Kasumi-1 (cell line): ENCODE measurements at places on chromosomes 1 and 21.

GRCh38 chr1:212618466-212619210, 10.1 kb downstream of the ATF3 start:
- no peak for DNase-seq

DNA sequence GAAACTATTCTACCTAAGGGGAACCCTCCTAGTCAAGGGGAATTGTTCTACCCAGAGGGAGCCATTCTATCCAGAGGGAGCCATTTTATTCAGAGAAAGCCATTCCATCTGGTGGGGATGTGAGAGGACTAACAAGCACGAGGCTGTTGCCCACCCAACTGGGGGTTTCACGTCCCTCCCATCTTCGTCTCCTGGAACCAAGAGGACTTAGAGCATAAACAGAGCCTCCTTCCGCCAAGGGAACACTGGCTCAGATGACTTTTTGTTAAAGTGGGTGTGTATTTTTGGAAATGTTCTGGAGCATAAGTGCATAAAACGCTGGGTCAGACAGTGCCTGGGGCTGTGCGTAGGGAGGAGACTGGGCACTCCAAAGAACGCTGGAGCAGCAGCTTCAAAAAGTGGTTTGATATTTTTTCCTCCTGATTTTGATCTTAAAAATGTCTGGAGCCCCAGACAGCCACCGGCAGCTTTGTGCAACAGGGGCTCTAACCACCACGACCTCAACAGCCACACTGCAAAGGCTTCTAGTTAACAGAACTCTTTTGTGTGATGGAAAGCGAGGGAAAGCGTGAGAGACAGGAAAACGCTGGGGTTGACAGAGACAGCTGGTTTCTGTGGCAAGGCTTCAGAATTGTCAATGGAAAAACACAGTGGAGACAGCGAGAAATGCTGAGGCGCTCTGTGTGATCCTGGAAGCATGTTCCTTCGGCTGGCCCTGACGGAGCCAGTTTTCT, 363.6 kb upstream of the CAMK1G start:
- DNase-seq = no peak

DNA sequence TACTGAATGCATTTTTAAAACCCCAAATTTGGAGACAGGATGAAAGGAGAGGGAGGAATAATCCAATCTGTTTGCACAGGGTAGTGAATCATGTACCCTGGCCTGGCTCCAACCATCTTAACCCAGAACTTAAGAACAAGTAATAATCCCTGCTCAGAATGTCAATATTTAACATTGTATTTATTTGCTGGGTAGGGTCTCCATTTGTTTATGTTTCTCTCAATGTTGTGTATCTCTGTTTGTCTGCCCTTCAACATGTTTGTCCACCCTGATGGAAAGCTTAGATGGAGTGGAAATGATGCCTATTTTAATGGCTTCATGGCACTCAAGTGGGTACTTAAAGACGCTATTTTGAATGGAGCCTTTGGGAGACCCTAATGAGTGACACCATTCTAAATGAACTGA, 54.4 kb upstream of the CDC42BPA start:
- no peak for DNase-seq

GRCh38 chr1:61322769-61323168, 240.4 kb downstream of the NFIA start:
- no peak for DNase-seq

DNA sequence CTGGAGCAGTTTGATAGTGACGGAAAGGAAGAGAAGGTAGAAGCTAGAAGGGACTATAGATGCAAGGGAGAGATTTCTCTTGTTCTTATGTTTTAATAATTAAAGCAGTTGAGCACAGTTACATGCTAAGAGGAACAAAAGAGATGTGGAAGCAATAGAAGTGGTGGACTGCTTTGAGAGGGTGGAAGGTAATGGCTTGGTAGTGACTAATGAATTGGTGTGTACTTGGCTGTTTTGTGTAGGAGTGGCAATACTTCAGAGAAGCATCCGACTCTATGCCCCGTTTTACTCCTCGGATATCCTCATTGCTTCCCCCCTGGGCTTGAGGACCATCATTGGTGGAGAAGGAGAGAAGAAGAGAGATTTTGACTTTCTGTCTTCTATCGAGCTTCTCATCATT, 12.8 kb downstream of the UTP25 start:
- no peak for DNase-seq

- DNase-seq = no peak
These were observed 483.5 kb upstream of the PKN2 start for GRCh38 chr1:88200545-88200944.

GRCh38 chr1:183226361-183226760, 40.3 kb downstream of the LAMC2 start:
- no peak for DNase-seq

DNA sequence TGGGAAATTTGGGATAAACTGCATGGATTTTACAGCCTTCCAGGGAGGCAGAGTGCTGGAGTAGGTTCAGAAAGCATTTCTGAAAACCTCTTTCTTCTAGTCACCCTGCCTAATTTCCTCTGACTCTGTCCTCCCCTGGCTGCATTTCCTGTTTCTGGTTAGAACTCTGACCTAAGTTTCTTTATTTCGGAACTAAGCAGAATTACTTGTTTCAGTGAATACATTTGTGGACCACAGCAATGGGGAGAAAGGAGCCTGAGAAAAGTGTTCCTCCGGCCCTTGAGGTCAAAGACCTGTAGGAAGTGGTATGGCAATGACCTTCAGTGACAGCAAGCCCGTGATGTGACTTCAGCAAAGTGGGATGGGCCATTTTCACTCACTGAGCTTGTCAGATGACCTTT, 173.4 kb upstream of the RUNX1 start:
- peak; percentile 55 for DNase-seq

- DNase-seq = no peak
These were observed 52.7 kb downstream of the SCCPDH start for GRCh38 chr1:246776923-246777322.

DNA sequence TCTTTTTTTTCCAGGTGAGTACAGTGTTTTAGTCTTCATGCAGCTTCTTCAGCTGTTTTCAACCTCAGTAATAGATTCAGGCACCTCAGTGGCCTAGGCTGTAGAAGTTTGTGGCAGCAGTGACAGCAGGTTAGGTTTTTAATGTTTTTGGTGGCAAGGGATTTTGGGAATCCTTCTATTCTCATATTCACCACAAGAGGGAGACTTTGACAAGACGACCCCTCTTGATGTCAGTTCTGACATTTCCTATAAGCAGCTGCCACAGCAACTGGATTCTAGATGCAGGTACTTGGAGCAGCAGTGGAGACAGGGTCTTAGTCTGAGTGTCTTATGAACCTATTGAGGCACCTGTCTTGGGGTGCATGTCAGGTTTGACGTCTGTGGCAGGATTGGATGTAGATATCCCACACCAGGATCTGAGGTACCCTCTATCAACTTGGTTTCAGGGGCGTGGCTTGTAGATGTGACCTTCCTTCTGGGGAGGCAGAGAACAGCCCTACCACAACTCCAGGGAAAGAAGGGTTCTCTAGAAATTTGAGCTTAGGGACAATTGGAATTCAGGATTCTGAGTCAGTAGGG, 1104.2 kb upstream of the TMPRSS15 start:
- peak; percentile 66 for DNase-seq

GRCh38 chr1:87972811-87973210, 644.1 kb downstream of the LMO4 start:
- DNase-seq = no peak

- DNase-seq = no peak
These were observed 73.7 kb downstream of the LAMC1 start for GRCh38 chr1:183096894-183097293.

- DNase-seq = peak; percentile 60
These were observed 187.6 kb upstream of the NRIP1 start for GRCh38 chr21:15252431-15252830.

- DNase-seq = no peak
These were observed 6.1 kb downstream of the GPR137B start for GRCh38 chr1:236148470-236148845.
